ENCODE measurements at places on chromosomes 5 and 9. TPM values are rescaled to one million over a fixed set of nuclear protein-coding genes. Genes with fewer than 3 reads are reported as not detected.

DNA sequence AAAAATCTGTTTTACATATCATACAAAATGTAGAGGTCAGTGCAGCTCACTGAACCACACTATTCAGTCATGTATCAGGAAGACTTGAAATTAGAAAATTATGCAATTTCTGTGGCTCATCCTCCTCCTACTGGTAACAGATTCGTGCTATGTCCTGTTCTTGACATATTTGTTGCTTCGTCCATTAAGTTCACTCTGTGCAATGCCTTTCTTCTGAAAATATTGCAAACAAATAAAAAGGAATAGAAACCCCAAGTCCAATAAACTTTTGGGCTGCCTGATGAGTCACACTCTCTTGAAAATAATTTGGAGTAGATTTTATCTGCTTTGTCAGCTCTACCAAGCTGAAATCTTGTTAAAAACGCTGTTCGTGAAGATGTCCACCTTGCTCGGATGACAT is 391.2 kb downstream of the RAB3C start:
- no peak for DNase-seq

- no peak for DNase-seq
Observed at GRCh38 chr9:107605041-107605440, 115.5 kb upstream of the KLF4 start.

DNA sequence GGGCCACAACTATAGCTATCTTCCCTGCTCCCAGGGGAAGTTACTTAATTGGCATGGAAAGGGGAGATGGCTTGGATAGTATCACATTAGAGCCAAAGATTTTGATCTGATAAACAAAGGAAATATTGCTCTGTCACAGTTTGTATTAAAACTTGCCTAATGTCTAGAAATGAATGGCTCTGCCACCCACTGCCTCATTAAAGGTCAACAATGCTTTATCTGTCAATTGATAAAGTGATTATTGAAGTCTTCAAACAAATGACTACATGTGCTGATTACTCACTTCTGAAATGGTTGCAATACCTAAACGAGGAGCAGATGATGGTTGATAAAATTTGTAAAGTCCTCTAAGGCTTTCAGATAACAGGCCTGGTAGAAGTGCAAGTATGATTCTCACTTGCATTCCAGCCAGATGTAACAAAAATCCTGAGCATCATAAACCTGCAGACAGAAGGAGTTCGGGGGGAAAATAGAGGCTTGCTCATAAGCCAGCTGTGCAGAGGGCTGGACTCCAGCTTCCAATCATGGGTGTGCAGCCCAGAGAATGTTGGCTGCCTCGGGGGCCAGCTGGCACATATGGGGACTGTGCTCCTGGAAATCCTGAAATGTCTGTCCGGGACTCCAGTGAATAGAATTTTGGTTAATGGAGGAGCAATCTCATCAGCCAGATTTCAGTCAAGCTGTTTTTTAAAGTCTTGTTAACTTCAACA is 200.5 kb upstream of the SLC27A6 start:
- DNase-seq: no peak

- DNase-seq: no peak
Observed at GRCh38 chr5:135327429-135328127, 71.5 kb downstream of the MACROH2A1 start.

DNA sequence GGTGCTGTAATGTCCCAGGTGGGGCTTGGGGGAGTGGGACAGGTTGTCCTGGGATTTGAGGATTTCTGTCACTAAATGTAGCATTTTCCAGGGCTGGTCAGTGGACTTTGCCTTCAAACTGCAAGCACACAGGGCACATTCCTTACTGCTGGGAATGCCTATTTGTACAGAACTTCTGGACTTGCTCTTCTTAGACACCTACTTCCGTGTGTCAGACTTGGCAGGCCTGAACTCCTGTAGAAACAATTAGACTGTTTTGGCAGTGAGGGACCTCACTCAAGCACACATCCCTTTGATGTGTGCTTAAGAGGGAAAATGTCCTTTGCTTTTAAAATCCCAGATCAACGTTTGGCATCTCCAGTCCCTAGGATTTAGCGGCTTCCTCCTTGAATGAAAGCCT is 192.2 kb downstream of the PAPPA start:
- no peak for DNase-seq

DNA sequence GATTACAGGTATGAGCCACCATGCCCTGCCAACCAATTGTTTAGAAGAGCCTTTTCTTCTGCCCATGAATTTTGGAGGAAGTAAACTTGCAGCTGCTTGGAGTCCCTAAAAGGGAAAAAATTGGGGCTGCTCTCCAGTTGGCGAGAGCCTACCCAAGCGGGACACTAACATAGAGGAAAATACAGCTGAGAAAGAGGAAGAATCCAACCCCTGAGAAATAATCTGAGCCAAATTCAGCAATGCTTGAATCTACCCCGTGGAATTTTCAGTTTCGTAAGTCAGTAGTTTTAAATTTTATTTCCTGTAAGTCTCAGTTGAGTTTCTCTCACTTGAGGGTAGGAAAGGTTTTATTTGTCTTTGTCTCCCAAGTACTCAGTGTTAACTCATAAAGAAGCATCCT is 30.4 kb upstream of the UBTD2 start:
- no peak for DNase-seq

- DNase-seq: peak; percentile 42
Observed at GRCh38 chr9:129783516-129784361, 19.2 kb upstream of the TOR1B start.

DNA sequence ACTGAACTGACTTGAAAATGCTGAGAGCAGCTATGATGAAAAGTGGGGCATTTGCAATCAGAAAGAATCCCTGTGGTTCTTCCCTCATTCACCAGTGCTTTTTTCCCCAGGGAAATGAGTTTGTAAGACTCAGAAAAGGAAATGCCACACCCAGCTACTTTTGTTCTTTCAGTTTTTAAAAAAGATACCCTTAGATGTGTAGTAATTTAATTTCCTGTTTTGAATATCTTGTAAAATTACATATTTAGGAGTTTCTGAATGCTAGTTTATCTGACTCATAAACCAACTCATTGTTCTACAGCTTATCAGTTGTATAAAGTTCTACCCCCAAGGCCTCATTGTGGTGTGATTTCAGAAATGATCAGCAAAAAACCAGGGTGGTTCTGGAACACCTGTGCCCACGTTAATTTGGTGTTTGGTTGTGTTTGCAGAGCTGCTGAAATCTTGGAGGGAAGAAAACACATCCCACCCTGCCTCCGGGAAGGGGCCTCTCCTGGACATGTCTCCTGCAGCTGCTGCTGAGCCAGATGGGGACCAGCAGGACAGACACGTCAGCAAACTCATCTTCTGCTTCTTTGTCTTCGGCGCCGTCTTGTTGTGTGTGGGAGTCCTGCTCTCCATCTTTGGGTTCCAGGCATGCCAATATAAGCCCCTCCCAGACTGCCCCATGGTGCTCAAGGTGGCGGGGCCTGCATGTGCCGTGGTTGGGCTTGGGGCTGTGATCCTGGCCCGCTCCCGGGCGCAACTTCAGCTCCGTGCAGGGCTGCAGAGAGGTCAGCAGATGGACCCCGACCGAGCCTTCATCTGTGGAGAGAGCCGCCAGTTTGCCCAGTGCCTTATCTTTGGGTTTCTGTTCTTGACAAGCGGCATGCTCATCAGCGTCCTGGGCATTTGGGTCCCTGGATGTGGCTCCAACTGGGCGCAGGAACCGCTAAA is 2.8 kb downstream of the TMEM171 start:
- no peak for DNase-seq

DNA sequence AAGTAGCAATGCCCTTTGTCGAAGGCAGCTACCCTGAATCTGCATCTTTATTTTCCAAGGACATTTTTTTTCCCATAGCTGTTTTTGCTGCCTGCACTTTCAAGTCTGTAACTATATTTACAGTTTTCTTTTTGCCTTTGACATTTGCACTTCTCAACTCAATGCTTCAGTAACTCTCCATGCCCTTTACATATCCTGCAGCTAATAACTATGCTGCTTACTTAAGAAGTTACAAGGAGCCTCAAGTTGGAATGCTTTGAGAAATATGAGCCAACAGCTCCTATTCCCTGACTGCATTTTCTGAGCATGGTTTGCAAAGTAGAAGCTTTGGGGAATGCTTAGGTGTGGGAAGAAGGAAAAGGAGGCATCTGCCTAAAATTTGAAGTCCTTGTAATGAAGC is 194.8 kb upstream of the TRPC7 start:
- DNase-seq: no peak

GRCh38 chr5:74027732-74028338 is 401.8 kb downstream of the ARHGEF28 start:
- no peak for DNase-seq

GRCh38 chr9:107367727-107368502 is 84.8 kb downstream of the RAD23B start:
- DNase-seq: no peak

- DNase-seq: no peak
Observed at GRCh38 chr9:123945532-123945931, 15.6 kb upstream of the DENND1A start.

- no peak for DNase-seq
Observed at GRCh38 chr9:132742821-132743311, 72.6 kb downstream of the GTF3C4 start.

DNA sequence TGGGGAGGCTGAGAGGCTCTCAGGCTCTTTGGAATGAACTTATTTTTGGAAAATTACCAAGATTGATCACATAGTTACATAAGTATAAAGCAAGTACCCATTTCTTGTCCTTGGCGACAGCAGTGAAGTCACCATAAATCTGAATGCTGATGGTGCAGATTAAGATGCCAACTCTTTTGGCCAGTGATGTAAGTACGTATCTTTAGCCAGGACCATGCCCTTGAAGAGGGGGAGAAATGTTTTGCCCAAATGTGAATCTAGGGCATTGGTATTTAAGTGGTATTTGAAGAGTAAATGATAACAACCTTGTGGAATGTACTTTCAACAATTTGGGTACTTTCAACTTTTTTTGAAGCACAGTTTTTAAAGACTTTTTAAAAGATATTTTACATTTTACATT is 68.2 kb upstream of the RAD23B start:
- DNase-seq: no peak

- no peak for DNase-seq
Observed at GRCh38 chr5:179893076-179893957, 14.4 kb downstream of the TBC1D9B start.

DNA sequence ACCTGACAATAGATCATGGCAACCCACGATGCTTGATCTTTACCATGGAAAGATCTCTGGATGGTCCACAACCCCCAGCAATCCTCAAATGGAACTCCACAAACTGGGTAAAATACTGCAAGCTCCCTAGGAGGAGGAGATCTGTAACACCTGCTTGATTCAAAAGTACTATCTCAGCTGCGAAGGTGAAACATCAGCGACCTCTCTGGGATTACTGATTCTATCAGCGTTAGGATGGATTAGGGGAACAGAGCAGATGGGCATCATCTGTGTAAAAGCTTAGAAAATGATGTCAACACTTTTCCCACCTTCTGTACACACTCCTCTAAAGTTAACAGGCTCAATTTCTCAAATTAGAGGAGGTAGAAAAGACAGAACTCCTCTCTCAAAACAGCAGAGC is 31.5 kb upstream of the TRPC7 start:
- DNase-seq: no peak

DNA sequence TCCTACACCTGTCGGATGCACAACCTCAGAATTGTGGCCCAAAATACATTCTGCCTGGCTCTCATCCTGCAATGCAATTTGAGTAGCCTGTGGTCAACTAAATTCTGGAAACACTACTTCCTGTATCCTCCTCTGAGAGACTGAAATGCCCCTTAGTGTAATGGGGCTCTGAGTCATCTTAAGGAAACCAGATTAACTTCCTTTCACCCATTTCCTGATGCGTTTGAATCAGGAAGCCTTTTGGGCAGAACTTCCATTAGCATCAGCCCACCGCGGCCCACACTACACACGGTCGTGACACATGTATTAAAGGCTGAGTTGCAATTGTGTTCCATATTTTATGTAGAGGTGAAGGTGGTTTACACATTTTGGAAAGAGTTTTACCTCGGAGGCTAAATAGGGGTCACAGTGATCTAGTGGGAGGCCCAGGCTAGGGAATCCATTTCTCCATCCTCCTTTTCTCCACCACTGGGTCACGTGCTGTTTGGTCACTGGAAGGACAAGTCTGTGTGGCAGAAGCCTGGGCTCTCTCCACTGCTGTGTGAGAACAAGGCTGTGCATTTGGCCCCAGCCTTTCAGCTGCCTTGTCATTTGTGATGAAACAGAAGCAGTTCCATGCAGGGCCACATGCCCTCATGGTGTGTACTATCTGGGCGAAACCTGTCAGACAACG is 55.9 kb downstream of the DAP start:
- DNase-seq: no peak

GRCh38 chr9:116337015-116337414 is 183.4 kb downstream of the PAPPA start:
- DNase-seq: no peak

DNA sequence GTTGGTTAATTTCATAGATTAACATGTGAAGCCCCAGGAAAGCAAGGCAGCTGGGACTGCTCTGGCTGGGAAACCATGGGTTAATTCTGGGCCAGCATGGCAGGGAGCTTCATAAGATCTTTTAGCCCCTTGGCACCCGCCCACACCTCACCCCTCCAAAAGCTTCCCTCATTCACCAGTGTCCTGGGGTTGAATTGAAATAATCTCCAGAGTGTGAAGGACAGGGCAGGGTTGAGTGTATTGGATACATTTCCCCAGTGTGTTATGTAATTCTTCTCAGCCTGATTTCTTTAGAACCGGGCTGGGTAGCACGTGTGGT is 19.4 kb downstream of the WNT8A start:
- no peak for DNase-seq

DNA sequence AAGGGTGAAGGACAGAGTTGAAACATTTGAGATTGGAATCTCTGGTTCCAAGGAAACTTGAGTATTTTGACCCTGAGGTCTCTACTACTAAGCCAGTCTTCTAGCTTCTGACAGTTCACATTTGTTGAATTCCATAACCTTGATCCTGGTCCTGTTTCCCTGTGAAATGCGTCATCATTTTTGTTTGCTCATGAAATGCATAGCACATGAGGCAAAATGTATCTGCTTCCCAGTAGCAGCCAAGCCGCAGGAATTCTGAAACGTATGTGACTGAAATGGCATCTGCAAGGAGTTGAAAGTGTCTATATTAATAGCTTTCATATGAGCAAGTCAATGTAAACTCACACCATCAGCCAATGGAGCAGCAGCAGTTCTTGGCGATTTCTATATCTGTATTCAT is 307.9 kb downstream of the CSNK1G3 start:
- DNase-seq: no peak

- DNase-seq: no peak
Observed at GRCh38 chr5:65873181-65873750, 53.1 kb upstream of the ERBIN start.

- DNase-seq: no peak
Observed at GRCh38 chr5:173697931-173698579, 81.6 kb upstream of the BOD1 start.

- no peak for DNase-seq
Observed at GRCh38 chr9:85118990-85119755, 449.6 kb downstream of the NTRK2 start.

GRCh38 chr9:134370638-134371037 is 44.4 kb downstream of the RXRA start:
- DNase-seq: no peak

TMCO6 gene
- total RNA-seq: 34.1 TPM

ZNF366 gene
- 2.9 TPM for total RNA-seq

SLC12A2 gene
- 17.0 TPM for total RNA-seq

ACTBL2 gene
- 0.19 TPM for total RNA-seq

FAM169A gene
- total RNA-seq: 0.32 TPM

PSMB7 gene
- total RNA-seq: 200 TPM

ZNF367 gene
- 2.4 TPM for total RNA-seq

SPINK13 gene
- total RNA-seq: not detected

FOXD4L5 gene
- total RNA-seq: not detected

MATR3 gene
- 222 TPM for total RNA-seq

All from omental fat pad (tissue), 4 donors.